NCI-H748 treated with DMSO at 0.1 percent for 48 hours (cell line): ENCODE measurements at places on chromosomes 3 and 15.

GRCh38 chr15:60362321-60363086 lies 35.3 kb downstream of the ANXA2 start:
- DNase-seq = no peak

GRCh38 chr15:80785335-80785734 lies 6.2 kb downstream of the CEMIP start:
- no peak for DNase-seq

DNA sequence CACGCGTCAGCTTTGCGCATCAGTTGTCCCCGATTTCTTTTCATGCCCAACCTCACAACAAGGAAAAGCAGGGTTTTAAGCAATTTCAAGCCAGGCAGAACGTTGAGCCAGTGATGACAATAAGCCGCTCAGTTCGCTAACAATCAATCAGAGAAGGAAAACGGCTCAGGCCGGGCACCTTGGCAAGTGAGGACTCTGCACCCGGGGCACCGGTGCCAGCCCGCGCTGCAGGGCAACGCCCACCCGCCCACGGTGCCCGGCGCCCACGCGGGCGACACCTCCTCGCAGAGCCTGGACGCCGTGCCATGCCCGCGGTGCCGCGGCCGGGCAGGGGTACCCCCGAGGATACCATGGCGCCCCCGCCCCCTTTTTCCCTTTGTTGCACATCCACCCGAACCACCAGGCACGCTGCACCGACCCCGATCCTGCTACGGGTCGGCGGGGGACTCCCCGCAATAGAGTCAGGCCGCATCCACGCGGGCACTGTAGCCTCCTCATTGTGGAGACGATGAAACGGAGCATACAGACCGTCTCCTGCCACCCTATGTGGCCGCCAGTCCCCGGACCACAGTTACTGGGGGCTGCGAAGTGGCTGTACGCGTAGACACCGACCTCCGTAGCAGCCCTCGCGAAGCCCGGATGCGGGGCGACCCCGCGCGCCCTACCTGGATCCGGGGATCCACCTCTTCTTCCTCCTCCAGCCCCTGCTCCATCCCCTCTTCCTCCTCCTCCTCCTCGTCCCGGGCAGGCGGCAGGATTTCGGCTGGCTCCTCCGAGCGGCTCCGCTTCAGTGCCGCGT lies 581 bp downstream of the SH3BP5 start:
- DNase-seq = no peak

GRCh38 chr15:41495736-41496599 lies 2.3 kb downstream of the ITPKA start:
- DNase-seq = no peak

GRCh38 chr15:67077641-67078215 lies 12.3 kb downstream of the SMAD3 start:
- DNase-seq = no peak

DNA sequence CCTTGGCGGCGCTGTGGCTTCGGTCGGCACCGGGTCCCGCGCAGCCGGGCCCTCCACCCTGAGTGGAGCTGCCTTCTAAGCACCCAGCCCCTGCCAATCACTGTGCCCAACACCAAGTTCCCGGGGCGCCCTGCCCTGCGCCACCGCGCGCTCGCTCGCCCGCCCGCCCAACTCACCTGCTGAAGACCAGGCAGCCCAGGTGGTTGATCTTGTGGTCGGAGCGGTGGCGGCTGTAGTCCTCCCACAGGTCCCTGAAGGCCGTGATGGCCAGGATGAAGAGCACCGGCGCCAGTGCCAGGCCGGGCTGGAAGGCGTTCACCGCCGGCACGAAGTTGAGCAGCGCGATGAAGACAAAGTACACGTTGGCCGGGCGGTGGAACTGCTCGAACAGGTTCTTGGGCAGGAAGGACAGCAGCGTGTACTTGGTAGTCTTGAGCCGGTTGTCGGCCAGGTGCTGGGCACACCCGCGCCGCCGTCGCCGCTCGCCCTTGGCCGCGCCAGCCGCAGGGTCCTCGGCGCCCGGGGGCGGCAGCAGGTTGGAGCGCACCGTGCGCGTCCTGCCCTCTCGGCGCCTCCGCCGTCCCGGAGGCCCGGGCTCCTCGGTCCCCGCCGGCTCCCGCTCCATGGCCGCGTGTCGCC lies 536 bp downstream of the ATP10A start:
- DNase-seq = no peak
